Stimulated activated CD4-positive, alpha-beta T cell treated with anti-CD3 and anti-CD28 coated beads, Interleukin-12 subunit alpha, Interleukin-12 subunit beta, amount 100 ng/mL, for 4 hours (primary cell): ENCODE measurements at places on chromosomes 2 and 18.

GRCh38 chr18:7598167-7599047 lies 31.3 kb downstream of the PTPRM start:
- DNase-seq = no peak

GRCh38 chr2:114609801-114610200 lies 167.4 kb downstream of the DPP10 start:
- DNase-seq = no peak

GRCh38 chr2:101787097-101787496 lies 89.6 kb downstream of the MAP4K4 start:
- DNase-seq = no peak

- no peak for DNase-seq
Measured at GRCh38 chr2:207459990-207460757, 69.6 kb upstream of the CREB1 start.

DNA sequence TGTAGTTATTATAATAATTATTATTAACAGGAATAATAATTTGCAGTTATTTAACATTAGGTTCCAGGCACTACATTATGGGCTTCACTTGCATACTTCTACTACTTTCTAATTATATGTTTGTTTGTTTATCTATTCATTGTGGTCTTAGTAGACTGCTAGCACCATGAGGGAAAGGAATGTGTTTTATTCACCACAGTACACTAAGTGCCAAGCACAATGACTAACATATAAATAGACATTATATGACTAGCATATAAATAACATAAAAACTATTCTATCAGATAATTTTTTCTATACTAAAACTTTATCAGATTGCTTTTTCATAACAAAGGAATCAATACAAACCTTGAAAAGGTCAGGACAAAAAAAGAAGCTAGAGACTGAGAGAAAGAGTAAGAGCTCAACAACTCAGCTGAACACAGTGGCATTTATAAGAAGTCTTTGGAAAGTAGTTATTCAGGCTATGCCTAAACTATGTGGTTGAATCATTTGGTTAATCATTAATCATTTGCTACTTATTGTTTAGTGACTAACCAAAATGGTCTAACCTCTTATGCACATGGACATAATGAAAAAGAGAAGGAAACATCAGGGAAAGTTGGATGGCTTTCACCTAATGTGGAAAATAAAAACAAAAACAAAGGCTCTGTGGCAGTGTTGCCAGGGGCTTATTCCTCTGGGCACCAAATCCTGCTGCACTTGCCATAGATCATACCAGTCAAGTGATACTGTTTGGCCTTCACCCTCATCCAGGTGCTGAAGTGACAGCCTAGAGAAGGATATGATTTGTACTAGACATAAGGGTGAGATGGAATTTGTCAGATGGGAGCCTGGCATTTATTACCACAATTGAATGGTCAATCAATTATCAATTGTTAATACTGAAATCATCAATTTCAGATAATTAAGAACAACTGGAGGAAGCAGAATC lies 174.9 kb downstream of the ETAA1 start:
- no peak for DNase-seq

DNA sequence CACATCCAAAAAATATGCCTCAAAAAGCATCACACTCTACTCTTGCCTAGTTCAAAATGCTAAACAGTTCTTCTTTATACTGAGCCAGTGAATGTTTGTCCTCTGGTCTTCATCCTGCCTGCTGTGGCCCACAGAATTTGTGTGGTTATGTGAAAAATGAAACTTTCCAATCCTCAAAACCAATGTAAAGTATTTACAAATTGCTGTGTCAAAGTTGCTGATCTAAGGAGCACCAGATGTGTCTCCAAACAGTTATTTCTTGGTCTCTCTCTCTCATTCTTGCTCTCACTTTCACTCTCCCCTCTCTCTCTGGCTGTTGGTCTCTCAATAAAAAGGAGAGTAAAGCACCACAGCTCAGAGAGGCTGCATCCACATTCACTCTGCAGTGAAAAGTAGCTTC lies 23.0 kb downstream of the EPHA4 start:
- no peak for DNase-seq

DNA sequence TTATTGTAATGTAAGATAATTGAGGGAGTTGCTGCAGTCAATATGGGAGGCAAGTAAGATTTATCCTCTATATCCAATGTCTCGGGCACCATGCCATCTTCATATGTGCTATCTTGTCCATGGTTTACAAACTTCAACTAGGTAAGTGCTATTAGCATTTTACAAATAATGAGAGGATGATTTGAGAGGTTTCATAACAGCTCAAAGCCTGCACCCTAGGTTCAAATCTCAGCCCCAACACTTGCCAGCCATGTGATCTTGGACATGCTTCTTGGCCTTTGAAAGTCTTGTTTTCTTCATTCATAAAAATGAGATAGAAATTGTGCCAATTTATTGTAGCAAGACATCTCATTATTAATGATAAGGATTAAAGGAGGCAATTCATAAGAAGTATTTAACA lies 108.8 kb downstream of the RND3 start:
- no peak for DNase-seq

DNA sequence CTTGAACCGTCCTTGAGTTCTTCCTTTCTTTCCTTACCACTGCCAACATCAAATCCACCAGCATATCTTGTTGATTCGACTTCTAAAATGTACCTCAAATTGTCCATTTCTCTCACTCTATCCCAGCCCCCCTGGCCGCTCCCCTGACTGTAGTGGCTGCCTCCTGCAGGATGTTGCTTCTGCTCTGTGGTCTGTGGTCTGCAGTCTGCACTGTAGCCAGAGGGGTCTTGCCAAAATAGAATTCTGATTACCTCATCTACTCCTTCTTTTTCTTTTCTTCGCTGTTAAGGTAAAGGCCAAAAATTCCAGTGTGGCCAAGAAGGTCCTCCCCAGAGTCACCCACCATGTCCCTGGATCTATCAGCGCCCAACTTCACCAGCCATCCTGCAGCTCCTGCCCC lies 79.5 kb upstream of the ALPP start:
- no peak for DNase-seq

DNA sequence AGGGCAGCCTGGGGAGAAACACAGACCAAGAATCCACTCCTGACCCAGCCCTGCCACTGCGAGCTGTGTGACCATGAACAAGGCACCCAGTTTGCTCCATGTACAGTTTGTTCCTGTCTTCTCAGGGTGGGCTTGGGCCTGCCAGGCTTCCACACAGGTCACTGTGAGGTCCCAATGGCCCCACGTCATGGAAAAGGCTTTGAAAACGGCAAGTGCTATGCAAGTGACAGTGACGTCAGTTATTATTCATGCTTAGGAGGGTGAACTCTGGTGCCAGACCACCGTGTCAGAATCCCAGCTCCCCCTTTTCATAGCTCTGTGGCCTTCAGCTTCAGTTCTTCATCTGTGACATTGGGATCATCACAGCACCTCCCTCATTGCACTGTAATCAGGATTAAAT lies 87.1 kb downstream of the TNS1 start:
- no peak for DNase-seq

GRCh38 chr2:9578467-9579235 lies 23.0 kb upstream of the ADAM17 start:
- no peak for DNase-seq

DNA sequence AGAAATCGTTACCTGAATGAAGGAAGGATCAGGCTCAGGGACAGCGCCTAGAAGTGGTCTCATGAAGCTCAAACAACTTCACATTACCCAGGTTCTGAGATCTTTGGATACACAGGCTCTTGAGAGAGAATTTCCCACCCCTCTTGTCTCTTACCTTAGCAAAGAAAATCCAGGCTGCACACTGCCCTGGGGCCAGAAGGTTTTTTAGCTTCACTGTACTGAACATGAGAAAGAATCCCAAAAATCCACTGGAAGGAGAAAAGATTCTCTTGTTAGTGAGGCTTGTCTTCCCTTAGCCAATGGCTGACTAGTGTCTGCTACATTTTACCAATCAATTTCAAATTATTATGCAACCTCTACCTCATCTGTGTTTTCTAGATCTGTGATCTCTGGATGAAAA lies 101.0 kb upstream of the RIOK3 start:
- no peak for DNase-seq

- no peak for DNase-seq
Measured at GRCh38 chr2:139669675-139670074, 889.5 kb upstream of the NXPH2 start.

DNA sequence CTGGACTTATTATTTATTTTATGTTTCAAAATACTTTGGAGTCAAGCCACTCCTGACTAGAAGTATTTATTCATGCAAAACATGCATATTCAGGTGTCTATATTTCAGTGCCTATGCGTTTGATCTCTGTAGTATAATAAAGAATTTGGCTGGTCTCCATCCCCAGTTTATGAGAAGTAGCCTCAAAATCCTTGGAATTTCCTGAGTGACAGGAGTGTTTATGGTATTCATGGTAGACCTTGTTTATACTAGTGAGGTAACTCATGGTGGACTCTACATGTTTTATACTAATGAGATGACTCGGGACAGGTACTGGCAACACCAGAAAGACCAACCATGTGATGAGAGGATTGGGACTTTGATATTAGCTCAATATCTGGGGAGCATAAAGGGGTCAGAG lies 43.9 kb upstream of the CSRNP3 start:
- no peak for DNase-seq
